Karpas-422 (cell line): ENCODE measurements at places on chromosomes 11 and 22.

- DNase-seq, result peak; percentile 78
These were observed 2.7 kb upstream of the GAB2 start for GRCh38 chr11:78420255-78420764.

- DNase-seq, result no peak
These were observed 28.5 kb downstream of the MAML2 start for GRCh38 chr11:96314326-96315020.

DNA sequence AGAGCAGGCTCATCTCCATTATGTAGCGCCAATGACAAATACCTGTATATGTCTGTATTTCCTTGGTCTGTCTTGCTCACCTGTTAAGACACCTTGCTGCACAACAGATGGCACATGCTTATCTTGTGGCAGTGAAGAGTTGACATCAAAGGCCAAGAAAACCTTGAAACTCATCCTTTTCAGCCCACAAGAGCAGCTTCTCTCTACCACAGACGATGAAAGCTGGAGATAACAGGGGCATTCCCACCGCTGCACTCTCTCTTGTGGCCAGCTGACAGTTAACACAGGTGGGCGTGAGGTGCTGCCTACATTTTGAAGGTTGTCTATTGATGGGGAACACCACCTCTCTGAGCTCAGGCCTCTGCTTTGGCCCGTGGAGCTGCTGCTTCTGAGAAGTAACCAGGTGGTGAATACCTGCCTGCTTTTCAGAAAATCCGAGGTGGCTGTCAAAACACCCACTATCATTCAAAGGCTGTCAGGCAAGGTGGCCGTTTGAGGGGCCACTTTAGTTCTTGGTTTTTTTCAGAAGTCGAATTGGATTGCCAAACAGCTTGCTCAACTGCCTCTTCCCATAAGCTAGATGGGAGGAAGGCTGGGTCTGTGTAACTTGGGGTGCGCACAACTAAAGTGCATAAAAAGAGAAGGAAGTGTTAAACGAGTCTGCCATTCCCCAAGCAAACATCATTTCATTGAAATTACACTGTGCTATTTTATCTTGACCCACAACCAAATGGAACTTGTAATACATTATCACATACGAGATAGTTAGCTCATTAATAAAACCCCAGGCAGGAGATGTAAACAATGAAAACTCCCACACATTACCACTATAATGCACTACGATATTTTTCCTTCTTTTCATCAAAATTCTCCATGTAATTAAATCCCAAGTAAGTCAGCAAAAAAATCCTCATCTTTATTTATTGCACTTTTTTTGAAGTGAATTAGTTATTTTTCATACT is 87.1 kb upstream of the RAG2 start:
- no peak for DNase-seq

GRCh38 chr22:26681395-26681821 is 24.0 kb downstream of the MIAT start:
- DNase-seq, result no peak

- DNase-seq, result no peak
These were observed 308.7 kb downstream of the C11orf87 start for GRCh38 chr11:109730669-109731068.

DNA sequence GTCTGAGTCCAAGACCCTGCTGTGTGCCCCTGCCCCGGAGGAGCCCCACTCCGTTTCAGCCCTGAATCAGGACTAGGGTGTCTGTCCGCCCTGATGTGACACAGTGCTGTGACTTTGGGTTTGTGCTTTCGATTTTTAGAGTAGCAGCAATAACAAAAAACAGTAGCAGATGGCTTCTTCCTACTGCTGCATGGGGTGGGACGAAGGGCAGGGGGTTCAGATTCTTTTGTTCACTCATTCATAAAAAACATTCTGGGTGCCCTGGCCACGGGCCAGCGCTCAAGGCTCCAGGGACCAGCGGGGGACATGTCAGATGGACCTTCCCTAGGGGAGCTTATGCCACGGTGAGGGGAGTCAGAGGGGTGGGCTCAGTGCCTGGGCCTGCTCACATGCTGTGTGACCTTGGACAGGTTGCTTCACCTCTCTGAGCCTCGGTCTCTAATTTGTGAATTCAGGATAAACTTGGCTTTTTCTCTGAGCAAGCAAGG is 24.6 kb upstream of the PRR5 start:
- no peak for DNase-seq

GRCh38 chr11:35655254-35655653 is 7.3 kb upstream of the TRIM44 start:
- DNase-seq, result no peak

- no peak for DNase-seq
These were observed 712.7 kb upstream of the KIRREL3 start for GRCh38 chr11:127713226-127713625.

- no peak for DNase-seq
These were observed 32.9 kb downstream of the CDON start for GRCh38 chr11:126029805-126030204.

- no peak for DNase-seq
These were observed 24.0 kb downstream of the PANX1 start for GRCh38 chr11:94152678-94153065.

- peak; percentile 71 for DNase-seq
These were observed 1.6 kb downstream of the MCAM start for GRCh38 chr11:119315131-119316015.

DNA sequence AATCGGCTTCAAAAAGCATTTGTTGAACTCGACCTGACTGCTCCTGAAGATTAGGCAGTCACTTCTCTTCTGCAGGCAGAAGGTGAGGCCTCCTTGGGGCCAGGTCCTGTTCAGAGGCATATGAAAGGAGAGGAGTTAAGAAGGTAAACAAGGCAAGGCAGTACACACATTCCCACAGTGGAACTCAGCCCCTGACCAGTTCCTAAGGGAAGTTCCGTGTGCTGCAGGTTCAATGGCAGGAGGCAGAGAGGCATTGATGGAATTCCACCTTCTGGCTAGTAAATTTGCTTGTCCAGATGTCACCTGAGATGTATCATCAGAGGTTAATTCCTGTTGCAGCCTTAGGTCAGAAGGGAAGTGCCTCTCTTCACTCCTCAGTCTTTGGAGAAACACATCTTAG is 337.0 kb upstream of the MTNR1B start:
- no peak for DNase-seq

DNA sequence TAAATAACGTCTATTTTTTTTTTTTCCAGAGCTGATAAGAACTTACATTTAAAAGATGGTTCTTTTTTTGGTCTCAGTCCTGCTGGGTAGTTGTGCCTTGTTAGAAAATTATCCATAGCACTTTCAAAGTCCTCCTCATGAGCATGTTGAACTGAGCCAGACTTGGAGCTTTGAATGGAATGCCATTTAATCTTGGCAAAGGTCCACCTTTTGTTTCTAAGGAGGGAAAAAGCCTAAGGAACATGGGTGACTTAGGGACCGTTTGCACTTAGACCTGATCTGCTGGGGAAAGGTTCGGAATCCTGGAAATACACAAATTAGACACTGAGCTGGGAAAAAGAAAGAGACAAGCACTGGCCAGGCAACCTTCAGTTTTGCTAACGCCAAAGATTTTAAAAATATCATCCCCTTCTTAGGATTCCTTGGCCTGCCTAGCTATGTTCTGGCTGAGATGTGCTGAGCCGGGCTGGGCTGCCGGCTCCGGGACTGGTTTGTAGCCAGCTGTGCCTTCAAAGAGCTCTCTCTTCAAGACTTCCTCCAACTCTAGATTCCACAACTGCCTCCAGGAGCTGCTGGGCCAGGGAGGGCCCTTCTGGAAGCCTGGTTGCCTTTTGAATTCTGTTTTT is 67.4 kb downstream of the ENDOD1 start:
- DNase-seq, result no peak

GRCh38 chr11:43278193-43278956 is 33.4 kb upstream of the API5 start:
- peak; percentile 80 for DNase-seq

DNA sequence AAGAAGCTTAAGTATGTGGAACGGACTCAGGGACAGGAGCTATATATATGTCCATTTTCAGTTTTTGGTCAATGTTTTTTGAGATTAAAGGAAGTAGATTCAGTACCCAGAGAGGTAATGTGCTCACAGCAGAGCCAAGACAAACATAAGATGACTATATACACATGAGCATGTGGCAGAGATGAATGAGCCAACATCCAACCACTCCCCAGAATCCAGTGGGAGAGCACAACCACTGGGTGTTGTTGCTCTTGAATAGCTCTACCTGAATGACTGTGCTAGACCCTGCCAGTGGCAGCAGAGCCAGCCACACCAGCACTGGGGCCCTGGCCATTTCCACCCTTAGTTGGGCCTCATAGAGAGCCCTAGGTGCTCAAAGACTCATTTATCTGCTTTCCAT is 10.7 kb upstream of the SYTL2 start:
- no peak for DNase-seq

GRCh38 chr11:114156782-114157181 is 97.3 kb downstream of the ZBTB16 start:
- DNase-seq, result no peak

- peak; percentile 39 for DNase-seq
These were observed 6.8 kb downstream of the RNF214 start for GRCh38 chr11:117239295-117239694.

DNA sequence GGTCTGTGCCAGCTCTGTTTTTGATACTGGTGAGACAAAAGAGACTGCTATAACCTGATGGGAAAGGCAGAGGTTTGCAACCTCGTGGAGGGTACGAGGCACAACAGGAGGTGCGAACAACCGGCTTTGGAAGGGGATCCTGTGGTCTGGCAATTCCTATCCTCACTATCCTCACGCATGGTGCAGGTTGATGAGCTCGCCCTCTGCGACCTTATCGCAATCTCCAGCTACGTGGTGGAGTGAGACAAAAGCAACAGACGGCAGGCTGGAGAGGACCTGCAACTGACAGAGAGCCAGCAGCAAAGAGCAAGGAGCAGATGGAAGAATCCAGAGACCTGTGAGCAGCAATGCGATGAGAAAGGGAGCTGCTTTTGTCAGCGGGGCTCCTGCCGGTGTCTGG is 47.3 kb upstream of the TSKU start:
- DNase-seq, result no peak

GRCh38 chr22:45491841-45492240 is 10.8 kb upstream of the FBLN1 start:
- DNase-seq, result no peak

GRCh38 chr11:95595973-95596489 is 193.6 kb downstream of the FAM76B start:
- no peak for DNase-seq

DNA sequence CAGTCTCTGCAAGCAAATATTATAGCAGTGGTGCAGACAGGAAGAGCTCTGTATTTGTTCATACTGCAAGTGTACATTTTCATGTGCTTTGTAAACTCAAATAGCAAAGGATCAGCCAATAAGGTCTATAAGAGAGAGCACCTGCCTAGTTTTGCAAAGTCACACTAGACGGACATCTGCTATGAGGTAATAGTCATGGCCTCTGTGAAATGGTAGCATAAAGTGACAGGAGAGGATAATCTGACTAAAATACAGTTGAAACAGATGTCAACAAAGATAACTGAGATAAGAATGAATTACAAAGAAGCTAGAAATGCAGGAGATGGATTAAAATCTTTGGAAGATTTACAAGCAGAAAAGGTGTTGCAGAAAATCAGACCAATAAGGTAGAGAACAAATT is 70.6 kb upstream of the SPON1 start:
- DNase-seq, result no peak

GRCh38 chr11:1299621-1300020 is 9.8 kb downstream of the TOLLIP start:
- DNase-seq, result no peak

- DNase-seq, result no peak
These were observed 69.8 kb downstream of the TRIM29 start for GRCh38 chr11:120068114-120068573.

- no peak for DNase-seq
These were observed 4.7 kb downstream of the CARNS1 start for GRCh38 chr11:67420147-67420645.

- DNase-seq, result peak; percentile 70
These were observed 471 bp downstream of the ARVCF start for GRCh38 chr22:20015971-20016733.

DNA sequence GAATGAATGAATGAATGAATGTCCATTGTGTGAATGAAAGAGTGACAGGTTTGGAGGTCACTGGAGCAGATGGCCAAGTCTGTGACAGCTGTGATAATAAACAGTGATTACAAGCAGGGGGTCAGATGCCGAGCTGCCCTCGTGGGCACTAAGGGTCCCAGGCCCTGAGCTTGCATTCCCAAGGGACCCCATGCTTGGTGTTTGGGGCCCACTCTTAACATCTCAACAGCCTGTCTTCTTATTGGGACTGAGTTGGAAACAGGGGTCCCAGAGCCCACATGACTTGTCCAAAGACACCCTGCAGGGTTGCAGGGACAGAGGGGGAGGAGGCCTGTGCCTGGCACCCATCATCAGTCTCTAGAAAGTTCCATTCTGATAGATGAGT is 12.0 kb upstream of the ANO1 start:
- DNase-seq, result no peak

- no peak for DNase-seq
These were observed 44.5 kb downstream of the SLCO2B1 start for GRCh38 chr11:75195167-75195962.

- DNase-seq, result no peak
These were observed 56.4 kb upstream of the CTTN start for GRCh38 chr11:70341881-70342429.

GRCh38 chr11:64924910-64925284 is 408 bp downstream of the PPP2R5B start:
- no peak for DNase-seq

- no peak for DNase-seq
These were observed 198.8 kb downstream of the BARX2 start for GRCh38 chr11:129574431-129574830.

DNA sequence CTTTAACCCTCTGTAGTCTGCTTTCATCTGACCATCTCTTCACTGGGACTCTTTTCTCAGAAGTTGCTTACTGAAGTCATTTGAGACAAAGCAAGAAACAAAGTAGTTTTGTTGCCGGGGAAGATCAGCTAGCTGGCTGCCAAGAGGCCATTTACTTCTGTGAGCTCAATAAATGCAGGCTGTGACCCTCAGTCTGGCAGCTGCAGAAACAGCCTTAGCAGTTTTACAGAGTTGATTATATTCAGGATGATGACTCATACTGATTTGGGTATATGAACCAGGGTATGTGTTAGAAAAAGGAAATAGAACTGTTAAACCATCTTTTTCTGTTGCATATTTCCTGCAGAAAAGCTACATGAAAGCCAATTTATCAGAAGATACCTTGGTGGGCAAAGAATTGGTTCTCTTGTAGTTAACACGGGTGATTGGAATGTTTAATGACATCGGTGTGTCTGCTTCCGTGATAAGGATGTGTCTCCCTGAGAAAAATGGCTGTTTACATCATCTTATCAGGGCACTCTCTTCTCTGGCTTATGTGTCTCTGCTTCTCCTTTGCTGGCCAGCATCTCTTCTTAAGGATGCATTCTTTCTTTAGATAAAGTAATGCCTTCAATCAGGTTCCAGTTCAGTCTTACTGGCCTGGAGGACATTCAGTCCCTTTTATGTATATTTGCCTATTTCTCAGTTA is 18.5 kb downstream of the FIBIN start:
- no peak for DNase-seq

- DNase-seq, result no peak
These were observed 135.8 kb upstream of the NECTIN1 start for GRCh38 chr11:119864836-119865235.
